ENCODE measurements at places on chromosomes 3 and 15.

GRCh38 chr15:69299943-69300588 is 1.4 kb downstream of the PAQR5 start:
- no peak for DNase-seq
- no peaks in the 10 kb centered on the region for H3K27me3 ChIP-seq
- no peaks in the 10 kb centered on the region for H3K36me3 ChIP-seq

GRCh38 chr15:67505675-67506572 is 15.0 kb upstream of the C15orf61 start:
- no peaks in the 10 kb centered on the region for H3K36me3 ChIP-seq
- DNase-seq = no peak
- H3K27me3 ChIP-seq = no peaks in the 10 kb centered on the region
- no peak overlapping the region for H3K4me3 ChIP-seq

- no peaks in the 10 kb centered on the region for H3K4me1 ChIP-seq
- H3K27me3 ChIP-seq = no peaks in the 10 kb centered on the region
- DNase-seq = no peak
Measured at GRCh38 chr15:38504680-38505467, 50.9 kb downstream of the FAM98B start.

- no peaks in the 10 kb centered on the region for H3K36me3 ChIP-seq
- peaks cover 7% of the 10 kb centered on the region for H3K4me1 ChIP-seq
- no peak overlapping the region for H3K4me3 ChIP-seq
- H3K27me3 ChIP-seq = no peaks in the 10 kb centered on the region
Measured at GRCh38 chr3:139110072-139110830, 65.6 kb upstream of the PRR23C start.

GRCh38 chr15:77107531-77108355 is 36.8 kb upstream of the TSPAN3 start:
- H3K4me3 ChIP-seq = no peak overlapping the region
- H3K27ac ChIP-seq = no peak overlapping the region
- H3K4me1 ChIP-seq = peaks cover 6% of the 10 kb centered on the region
- peak; percentile 61 for DNase-seq
- no peaks in the 10 kb centered on the region for H3K27me3 ChIP-seq

DNA sequence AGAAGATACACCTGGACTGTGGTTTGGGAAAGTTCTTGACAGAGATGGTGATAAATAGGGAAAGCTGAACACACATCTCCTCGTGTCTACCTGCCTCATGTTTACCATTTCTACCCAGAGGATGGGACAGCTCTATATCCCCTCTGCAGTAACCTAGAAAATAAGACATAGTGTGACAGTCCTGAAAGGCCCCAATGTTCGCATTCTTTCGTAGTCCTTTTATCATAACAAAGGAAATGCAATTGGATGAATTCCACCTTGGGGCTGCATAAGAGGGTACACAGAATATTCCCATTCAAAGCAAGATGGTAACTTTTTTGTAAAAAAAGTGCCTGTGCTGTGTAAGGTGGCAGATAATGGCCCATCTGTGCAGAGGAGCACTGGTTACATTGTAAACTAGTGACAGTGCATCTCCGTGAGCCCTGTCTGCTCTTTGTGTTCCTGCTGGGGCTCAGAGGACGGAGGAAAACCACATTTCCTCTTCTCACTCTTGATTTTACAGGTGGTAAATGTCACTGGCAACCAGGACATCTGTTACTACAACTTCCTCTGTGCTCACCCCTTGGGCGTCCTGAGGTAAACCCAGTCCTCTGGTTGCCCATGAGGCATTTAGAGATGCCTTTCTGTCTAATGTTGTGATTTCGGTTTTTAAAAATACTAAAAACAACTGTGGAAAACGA is 74.3 kb downstream of the SIDT1 start:
- H3K4me3 ChIP-seq = no peak overlapping the region
- no peaks in the 10 kb centered on the region for H3K27me3 ChIP-seq
- no peaks in the 10 kb centered on the region for H3K36me3 ChIP-seq
- H3K4me1 ChIP-seq = no peaks in the 10 kb centered on the region
- no peak for DNase-seq

DNA sequence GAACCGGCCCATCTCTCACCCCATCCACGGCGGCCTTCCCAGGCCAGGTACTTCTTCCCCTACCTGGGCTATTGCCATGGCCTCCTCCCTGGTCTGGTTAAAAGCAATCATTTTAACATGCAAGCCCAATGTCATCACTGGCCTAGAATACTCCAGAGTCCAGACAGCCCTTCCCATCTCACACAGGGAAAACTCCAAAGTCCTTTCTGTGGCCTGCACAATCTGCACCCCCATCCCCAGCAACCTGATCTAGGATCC is 45.8 kb upstream of the SLCO2A1 start:
- H3K27me3 ChIP-seq = no peaks in the 10 kb centered on the region
- H3K36me3 ChIP-seq = no peaks in the 10 kb centered on the region
- H3K4me3 ChIP-seq = no peak overlapping the region
- H3K4me1 ChIP-seq = peaks cover 3% of the 10 kb centered on the region
- no peak overlapping the region for H3K27ac ChIP-seq

- no peaks in the 10 kb centered on the region for H3K36me3 ChIP-seq
- no peaks in the 10 kb centered on the region for H3K27me3 ChIP-seq
- DNase-seq = no peak
- H3K4me1 ChIP-seq = peaks cover 6% of the 10 kb centered on the region
- peak overlapping the region; percentile 38 for H3K27ac ChIP-seq
Measured at GRCh38 chr3:196193736-196194541, 17.3 kb downstream of the ZDHHC19 start.

DNA sequence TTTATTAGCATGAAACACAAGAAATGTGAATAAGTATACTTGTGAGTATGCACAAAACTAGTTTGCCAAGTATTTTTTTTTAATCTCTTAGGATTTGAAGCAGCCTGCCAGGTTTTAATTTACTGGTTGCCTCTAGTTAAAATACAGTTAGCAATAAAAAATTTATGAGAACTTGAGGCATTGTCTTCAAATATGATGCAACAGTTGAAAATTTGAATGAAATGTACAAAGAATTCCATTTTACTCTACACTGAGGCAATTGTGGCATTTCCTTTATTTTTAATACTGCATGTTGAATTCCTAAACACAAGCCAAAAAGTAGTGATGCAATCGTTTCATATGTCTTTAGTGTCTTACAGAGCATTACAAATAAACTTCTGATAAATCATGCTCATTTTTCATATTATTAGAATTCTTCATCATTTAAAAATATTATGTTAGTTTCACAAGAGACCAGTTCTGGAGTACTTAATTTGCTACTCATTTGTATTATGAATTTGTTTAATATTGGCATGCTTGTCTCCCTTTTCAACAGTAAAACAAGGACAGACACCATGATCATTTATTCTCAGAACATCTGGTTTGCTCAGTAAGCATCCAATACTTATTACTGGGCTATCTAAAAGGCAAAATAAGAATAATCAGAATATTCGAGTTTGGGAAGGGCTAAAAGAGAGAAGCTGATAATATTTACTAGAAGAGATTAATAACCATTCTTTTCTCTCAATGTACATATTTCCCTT is 124.8 kb upstream of the PTX3 start:
- no peaks in the 10 kb centered on the region for H3K36me3 ChIP-seq
- no peak overlapping the region for H3K4me3 ChIP-seq
- DNase-seq = no peak

- H3K27me3 ChIP-seq = no peaks in the 10 kb centered on the region
- H3K4me1 ChIP-seq = no peaks in the 10 kb centered on the region
- DNase-seq = no peak
- H3K27ac ChIP-seq = no peak overlapping the region
Measured at GRCh38 chr3:80190051-80190450, 422.3 kb upstream of the ROBO1 start.

- H3K36me3 ChIP-seq = no peaks in the 10 kb centered on the region
- no peak for DNase-seq
- no peaks in the 10 kb centered on the region for H3K4me1 ChIP-seq
- no peaks in the 10 kb centered on the region for H3K27me3 ChIP-seq
Measured at GRCh38 chr3:138234401-138235179, 47.5 kb downstream of the ARMC8 start.

DNA sequence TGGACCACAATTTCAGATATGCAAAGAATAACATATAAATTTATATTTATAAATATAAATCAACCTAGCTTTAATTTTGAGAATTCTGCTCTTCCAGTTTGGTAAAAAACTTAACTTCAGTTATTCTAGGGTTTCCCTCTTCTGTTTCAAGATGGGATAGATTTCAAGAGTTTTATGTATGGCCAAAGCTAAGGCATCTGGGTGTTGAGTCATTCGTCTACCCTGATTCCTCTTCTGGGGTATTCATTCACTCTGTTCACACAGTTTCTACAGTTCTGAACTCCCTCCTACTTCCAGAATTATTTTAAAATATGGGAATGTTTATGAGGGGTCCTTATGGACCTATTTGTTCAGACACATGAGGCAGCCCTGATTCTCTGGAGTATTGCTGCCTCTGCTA is 4.2 kb upstream of the FGF7 start:
- DNase-seq = no peak
- H3K27me3 ChIP-seq = no peaks in the 10 kb centered on the region
- no peak overlapping the region for H3K27ac ChIP-seq

DNA sequence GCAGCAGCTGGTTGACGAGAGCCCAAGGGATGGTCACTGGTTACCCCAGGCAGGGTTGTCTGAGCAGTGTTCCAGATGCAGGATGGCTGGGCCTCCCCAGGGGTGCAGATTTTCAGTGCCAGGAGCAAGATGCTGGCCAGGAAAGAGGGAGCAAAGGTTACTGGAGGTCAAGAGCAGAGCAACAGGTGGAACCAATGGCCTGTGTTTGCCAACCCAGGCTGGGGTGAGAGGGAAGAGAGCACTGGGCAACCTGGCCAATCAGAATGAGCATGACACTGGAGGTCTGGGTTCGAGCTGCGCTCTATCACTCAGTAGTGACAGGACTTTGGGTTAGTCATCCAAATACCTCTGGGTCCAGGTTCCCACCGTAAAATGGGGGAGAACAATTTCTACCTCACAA is 90.6 kb upstream of the TLE3 start:
- no peaks in the 10 kb centered on the region for H3K27me3 ChIP-seq
- no peak for DNase-seq
- H3K4me1 ChIP-seq = peaks cover 3% of the 10 kb centered on the region
- H3K36me3 ChIP-seq = no peaks in the 10 kb centered on the region

- no peaks in the 10 kb centered on the region for H3K4me1 ChIP-seq
- H3K4me3 ChIP-seq = no peak overlapping the region
- no peaks in the 10 kb centered on the region for H3K27me3 ChIP-seq
- no peaks in the 10 kb centered on the region for H3K36me3 ChIP-seq
Measured at GRCh38 chr3:106006001-106006400, 137.2 kb upstream of the CBLB start.

DNA sequence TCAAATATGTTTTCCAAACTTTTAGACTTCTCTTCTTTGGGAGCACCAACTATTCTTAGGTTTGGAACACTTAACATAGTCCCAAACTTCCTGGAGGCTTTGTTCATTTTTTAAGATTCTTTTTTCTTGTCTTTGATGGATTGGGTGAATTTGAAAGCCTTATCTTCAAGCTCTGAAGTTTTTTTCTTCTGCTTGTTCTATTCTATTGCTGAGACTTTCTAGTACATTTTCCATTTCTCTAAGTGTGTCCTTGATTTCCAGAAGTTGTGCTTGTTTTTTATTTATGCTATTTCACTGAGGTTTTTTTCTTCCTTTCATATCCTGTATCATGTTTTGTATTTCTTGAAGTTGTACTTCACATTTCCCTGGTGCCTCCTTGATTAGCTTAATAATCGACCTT is 97.5 kb downstream of the PLSCR2 start:
- peaks cover 6% of the 10 kb centered on the region for H3K4me1 ChIP-seq
- no peaks in the 10 kb centered on the region for H3K27me3 ChIP-seq
- no peaks in the 10 kb centered on the region for H3K36me3 ChIP-seq
- no peak for DNase-seq
- no peak overlapping the region for H3K27ac ChIP-seq

DNA sequence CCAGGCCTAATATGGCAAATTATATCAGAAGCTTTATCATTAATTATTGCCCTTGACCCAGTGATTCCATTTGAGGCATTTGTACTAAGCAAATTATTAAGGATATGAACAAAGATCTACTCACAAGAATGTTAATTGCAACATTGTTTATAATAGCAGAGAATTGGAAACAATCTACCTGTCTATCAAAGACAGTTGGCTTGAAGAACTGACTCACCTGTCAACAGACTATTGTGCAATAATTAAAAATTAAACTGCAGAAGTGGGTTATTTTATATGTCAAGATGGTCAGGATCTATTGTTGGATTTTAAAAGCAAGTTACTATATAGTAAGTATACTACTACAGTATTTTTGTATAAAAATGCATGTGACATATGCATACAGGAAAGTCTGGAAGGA is 6.7 kb upstream of the FETUB start:
- no peaks in the 10 kb centered on the region for H3K4me1 ChIP-seq
- no peaks in the 10 kb centered on the region for H3K36me3 ChIP-seq
- H3K4me3 ChIP-seq = no peak overlapping the region
- no peak for DNase-seq

- H3K27ac ChIP-seq = peak overlapping the region; percentile 58
- peak overlapping the region; percentile 87 for H3K4me3 ChIP-seq
- H3K36me3 ChIP-seq = no peaks in the 10 kb centered on the region
- DNase-seq = no peak
Measured at GRCh38 chr3:48716508-48716981, 476 bp downstream of the IP6K2 start.

DNA sequence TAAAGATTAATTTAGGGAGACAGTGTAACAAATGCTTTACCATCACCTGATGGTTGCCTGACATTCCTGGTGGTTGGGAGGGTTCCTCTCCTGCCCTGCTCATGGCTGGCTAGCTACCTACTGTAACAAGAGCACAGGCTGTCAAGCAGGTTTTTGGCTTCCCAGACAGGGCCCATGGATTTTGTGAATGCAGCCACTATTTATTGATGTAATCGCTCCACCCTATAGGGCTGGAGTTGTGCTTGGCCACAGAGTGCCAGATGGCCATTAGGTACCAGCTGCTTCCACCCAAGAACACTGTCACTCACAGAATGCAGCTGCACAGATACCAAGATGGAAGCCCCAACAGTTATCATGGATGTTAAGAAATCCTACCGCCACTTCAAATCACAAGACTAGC is 31.0 kb upstream of the KLHL25 start:
- no peak overlapping the region for H3K27ac ChIP-seq
- DNase-seq = no peak
- H3K4me3 ChIP-seq = no peak overlapping the region
- H3K36me3 ChIP-seq = no peaks in the 10 kb centered on the region
- no peaks in the 10 kb centered on the region for H3K4me1 ChIP-seq

DNA sequence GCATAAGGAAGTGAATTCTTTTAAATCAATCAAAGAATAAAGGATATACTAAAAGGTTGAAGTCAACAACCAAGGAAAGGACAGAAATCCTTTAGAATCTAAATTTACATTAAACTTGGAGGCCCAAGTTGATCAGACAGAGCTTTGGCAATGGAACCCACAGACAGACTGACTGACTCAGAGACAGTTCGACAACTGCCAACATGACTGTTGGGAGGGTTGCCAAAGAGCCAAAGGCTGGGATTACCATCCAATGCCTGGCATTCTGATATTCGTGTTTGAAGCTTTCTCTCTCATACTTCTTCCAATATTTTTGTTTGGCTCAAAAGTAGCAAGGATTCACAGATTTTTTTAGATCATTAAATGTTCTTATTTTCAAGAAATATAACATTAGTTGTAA is 406.1 kb downstream of the PLCL2 start:
- H3K4me3 ChIP-seq = no peak overlapping the region
- H3K27ac ChIP-seq = no peak overlapping the region
- H3K36me3 ChIP-seq = no peaks in the 10 kb centered on the region
- no peaks in the 10 kb centered on the region for H3K27me3 ChIP-seq

Data from ovary (tissue), 10 donors.